Hippocampal formation (tissue), 2 donors: ENCODE measurements at places on chromosomes 3 and 15.

DNA sequence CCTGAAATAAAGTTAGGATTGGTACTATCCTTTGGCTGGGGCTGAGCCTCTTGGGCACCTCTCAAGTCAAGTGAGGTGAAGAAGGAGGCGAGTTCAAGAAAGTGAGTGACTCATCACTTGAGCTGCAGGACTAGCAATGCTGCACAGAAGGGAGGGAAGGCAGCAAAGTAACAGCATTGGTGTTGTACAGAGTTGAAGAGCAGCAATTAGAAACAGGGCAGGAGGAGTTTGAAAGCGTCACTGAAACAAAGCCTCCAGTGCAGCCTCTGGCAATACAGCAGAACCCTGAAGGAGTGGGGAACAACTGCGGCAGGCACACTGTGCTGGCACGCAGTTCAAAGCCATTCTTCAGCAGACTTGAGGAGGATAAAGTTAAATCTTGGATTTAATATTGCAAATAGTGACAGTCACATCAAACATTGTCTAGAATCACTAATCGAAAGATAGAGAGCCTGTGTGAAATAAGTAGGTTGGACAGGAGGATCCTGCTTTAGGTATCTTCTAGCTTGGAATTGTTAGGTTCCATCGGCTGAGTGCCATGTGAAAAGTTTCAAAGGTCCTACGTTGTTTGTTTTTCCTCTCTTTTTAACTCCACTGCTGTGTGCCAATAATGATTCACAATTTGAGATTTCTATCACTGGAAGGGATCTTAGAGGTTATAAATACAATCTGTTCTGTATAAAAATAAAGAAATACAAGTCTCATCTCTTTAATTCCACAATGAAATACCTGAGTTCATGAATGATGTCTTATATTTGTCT lies 479.8 kb downstream of the NAALADL2 start:
- DNase-seq, result no peak

GRCh38 chr3:54746722-54747121 lies 181.1 kb downstream of the LRTM1 start:
- no peak for DNase-seq

DNA sequence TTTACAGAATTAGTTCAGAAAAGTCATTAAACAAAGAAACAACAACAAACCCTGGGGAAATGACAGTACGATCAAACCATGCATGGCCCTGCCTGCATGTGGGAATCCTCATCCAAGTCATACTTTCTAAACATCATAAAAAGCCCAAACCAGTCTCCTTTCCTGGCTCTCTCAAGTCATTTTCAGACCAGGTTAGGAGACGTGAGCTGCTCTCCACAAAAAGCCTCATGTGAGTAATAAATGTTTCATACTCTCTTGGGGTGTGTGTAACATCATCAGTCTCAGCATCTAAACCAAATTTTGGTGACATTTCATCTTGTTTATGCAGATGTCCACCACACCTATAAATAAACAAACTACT lies 18.9 kb downstream of the GREM1 start:
- DNase-seq, result no peak

DNA sequence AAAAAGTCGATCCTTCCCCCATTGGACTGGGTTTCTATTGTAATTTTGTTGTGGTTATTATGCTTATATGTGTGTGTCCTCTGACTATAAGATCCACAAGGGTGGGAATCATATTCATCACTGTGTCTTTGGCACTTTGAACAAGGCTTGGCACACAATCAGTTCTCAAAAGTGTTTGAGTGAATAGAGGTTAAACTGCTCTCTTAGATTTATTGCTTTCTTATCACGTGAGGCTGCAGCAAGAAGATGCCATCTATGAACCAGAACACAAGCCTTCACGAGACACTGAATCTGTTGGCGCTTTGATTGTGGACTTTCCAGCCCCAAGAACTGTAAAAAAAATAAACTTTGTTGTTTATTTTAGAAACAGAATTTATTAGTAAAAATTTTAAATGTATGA lies 295.0 kb upstream of the MDFIC2 start:
- DNase-seq, result no peak

- no peak for DNase-seq
Measured at GRCh38 chr3:194189243-194189791, 53.4 kb downstream of the HES1 start.

DNA sequence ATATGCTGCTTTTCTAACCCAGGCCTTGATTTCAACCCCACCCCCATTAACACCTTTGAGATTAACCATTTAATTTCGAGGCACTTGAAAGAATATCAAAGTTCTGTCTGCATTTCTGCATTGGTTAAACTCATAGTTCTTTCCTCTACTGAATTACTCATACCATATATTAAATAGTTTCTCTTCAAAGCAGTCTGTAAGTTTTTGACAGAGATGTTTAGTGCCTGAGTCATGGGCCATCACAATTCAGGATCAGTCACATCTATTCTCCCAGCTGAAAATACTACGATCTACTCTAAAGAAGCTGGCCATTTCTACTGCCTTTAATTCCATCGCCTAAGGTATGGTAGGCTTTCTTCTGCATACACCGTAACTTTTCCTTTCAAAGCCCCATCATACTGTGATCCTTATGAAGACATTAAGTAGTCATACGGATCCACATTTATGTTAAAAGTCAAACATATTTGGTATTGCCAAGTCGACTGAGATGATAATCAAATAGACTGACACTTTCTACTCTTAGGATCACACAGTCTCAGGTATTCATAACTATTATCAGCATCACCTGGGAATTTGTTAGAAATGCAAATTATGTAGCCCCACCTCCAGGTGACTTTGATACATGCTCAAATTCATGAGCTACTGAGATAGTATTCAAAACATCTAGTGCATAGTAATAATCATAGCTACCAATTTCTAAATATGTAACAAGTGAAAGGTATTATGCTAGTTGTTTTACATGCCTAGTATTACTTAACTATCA lies 489.4 kb upstream of the IL12A start:
- DNase-seq, result no peak

DNA sequence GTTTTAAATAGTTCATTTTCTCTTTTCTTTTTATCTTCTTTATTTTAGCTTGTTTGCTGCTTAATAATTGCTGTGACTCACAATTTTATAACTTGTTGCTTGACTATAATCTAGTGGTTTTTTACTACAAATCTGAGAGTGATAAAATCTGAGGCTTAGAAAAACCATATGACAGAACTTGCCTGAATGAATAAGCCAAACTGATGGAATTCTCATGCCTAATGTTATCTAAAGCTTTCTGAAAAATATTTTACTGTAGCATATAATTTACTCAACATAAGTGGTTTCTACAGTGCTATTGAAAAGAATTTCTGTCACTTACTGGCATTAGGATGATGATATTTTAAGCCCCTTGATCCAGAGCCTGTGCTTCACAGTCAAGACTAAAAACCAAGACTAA lies 175.1 kb downstream of the VGLL3 start:
- DNase-seq, result no peak

DNA sequence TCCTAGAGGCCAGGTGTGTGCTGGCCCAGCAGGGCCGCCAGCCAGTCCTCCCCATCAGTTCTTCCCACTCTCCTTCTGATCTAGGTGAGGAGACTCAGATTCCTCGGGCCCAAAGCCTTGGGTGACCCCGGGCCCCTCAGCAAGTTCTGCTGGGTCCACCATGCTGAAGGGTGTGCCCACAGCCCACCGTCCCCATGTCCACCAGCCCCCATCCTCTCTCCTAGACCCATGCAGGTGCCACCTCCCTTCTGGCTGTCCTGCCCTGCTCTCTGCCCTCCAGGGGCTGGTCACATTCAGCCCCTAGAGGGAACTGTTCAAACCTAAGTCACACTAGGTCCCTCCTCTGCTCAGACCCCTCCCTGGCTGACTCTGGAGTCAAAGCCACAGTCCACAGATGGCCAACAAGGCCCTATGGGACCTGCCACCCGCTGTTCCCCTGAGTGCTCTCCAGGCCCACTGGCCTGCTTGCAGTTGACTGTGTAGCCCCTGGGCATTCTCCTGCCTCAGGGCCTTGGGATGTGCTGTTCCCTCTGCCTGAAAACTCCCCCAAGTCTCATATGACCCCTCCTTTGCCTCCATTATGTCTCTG lies 878 bp upstream of the TLR9 start:
- no peak for DNase-seq
